ENCODE measurements at places on chromosomes 3 and 15.

DNA sequence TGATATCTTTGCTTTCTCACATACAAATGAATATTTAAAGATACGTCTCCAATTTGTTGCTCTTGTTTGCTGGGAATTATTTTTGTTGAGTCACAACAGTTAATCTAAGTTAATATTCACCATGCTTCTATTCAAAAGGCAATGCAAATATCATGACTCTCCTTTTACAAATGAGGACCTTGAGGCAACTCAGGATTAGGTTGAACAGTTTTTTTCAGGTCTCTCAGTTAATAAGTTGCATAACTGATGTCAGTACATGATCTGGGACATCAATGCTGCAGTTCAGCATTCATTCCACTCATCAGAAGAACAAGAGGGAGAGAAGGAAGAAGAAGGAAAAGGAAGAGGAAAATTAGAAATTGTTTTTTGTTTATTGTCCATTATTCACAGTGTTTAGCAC lies 781 bp upstream of the NAALADL2 start:
- DNase-seq, result no peak

DNA sequence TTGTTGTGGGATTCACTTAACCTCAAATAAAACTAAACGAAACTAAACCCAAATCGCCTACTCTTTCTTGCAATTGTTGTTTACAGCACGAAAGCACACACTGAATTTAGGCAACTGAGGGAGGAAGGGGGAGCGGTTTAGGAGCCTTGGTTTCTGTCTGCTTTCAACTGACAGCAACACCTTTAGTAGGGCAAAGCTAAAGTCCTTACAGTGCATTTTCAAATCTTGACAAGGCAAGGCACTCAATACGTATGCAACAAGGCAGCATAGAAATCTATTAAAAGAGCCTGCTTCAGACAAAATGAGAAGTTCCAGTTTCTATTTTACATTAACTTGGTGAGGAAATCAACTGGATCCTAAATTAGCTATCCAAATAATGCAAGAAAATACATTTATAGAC lies 174.6 kb downstream of the CHST2 start:
- no peak for DNase-seq

DNA sequence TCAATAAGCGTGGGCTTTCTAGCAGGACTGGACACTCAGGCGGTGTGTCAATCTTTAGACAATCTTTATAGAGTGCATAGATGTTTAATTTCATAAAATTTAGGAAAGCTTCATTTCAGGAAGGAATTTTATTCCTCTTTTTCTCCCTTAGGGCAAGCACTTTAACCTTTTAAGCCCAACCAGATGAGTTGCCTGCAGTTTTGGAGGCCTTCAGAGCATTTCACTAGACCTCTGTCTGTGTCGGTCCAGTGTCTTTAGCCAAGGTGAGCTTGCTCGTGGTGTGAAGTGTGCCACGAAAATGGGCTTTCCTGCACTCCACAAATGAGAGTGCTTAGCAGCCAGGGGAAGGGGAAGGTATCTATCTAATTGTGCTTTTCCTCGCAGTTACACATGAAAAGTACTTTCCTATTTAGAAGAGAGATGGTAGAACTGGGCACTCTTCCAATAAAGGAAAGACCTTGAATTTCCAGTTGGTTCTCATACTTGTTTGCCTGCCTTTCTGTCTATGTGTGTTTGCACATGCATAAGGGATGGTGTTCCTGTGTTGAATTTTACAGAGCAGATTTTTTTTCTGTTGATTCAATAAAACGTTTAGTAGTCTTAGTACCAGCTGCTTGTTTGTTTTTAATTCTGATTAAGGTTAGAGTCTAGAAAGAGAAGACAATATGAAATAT lies 53.6 kb downstream of the FEZF2 start:
- no peak for DNase-seq

- DNase-seq, result no peak
These were observed 56.9 kb upstream of the PHLDB2 start for GRCh38 chr3:111802163-111802625.

DNA sequence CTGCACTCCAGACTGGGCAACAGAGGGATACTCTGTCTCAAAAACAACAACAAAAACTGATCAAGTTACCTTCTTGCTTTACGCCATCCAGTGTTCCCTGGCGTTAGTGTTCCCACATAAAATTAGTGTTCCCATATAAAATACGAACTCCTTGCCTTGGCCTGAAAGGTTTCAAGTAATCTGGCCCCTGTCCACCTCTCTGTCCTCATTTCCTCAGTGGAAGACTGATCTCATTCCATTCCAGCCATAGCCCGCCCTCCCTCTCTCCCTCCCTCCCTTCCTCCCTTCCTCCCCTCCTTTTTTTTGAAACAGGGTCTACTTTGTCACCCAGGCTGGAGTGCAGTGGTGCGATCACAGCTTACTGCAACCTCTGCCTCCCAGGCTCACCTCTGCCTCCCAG lies 2.8 kb upstream of the CAND2 start:
- no peak for DNase-seq

DNA sequence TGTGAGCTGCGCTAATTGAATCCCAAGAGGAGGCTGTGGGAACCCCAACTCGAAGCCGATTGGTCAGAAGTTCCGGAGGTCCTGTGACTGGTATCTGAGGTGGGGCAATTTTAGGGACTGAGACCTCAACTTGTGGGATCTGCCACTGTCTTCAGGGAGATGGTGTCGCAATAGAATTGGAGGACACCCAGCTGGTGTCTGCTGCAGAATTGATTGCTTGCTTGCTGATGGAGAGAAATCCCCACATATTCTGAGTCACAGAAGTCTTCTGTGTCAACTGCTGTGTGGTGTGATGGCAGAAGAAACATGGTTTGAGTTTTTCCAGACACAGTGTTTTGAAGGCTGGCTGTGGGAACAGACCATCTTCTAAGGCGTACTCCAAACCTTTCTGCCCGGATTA lies 99.7 kb upstream of the PLXNA1 start:
- no peak for DNase-seq

DNA sequence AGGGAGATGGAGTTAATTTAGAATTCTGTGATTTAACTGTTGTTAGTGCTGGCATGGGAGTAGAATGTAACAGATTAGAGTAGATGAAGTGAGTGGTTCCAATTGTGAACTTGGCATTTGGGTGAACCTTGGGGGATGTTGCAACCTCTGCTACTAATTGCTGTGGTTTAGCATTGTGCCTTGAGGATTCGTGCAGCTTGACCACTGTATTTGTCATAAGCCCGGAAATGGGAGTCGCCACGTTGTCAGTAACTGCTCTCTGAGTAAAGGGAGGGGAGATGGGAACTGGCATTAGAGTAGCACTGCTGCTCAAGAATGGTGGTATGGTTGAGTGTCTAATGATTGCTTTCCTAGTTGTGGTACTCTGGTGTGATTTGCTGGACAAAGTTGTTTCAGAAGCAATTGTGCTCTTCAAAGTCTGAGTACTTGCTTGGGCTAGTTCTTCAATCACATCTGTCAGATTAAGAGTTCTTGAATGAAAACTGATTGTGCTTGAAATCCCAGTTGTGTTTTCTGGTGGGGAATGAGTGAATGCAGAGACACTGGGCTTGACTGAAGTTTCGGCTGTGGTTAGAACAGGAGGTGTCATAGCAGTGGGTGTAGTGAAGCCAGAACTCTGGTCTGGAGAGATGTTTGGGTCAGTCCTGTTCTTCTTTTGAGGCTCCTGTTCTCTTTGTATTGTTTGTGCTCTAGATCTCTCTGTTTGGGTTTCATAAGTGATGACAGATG lies 15.4 kb downstream of the IGSF10 start:
- no peak for DNase-seq

DNA sequence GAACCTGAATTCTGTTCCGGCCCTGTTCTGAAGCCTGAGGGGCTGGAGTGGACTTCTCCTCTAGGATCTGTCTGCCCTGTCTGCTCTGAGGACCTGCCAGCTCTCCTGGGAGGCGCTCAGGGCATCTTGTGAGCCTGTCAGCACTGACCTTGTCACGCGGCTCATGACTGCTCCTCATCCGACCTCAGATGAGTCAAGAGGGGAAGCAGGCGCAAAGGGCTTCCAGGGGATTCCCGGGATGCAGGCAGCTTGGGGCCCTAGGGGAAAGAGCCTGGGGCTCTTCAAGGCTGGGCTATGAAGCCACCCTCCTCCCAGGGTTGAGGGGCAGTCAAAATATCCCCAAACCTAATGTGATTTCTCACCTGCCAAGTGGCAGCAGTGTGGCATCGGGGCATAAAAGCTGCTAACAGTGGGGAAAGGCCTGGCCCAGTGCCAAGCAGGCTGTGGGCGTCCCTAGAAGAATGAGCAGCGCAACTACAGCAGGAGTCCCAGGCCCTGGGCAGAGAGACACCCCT lies 27.6 kb upstream of the ANKDD1A start:
- DNase-seq, result peak; percentile 87

GRCh38 chr3:124619887-124620599 lies 110.2 kb upstream of the UMPS start:
- DNase-seq, result no peak

GRCh38 chr3:31532587-31533168 lies at the start of gene STT3B:
Gene STT3B (plus strand): TSS chr3:31532925. CDS start chr3:31532999, 74 bp downstream.
- peak; percentile 90 for DNase-seq

- no peak for DNase-seq
These were observed 23.3 kb upstream of the C15orf39 start for GRCh38 chr15:75178171-75178937.

GRCh38 chr3:48215466-48215865 lies 7.8 kb upstream of the CAMP start:
- no peak for DNase-seq

DNA sequence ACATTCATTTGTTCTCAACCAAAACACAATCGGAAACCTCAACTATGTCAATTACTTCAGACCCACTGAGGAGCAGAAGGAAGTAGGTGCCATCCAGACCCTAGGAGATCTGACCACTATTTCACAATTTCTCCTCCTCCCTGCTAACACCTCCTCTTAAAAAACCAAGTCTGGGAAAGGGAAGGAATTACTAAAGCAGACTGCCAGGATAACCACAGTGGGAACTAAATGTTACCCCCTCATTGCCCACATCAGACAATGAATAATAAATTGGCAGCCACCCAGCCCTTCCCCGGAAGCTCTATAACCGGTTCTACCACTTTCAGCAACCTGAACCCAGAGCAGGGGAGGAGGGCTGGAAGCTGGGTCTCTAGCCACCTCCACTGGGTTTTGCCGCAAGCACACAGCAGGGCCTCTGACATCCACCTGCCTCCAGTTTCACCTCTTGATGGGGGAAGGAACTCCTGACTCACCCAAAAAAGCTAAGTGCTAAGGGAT lies 17.6 kb downstream of the C15orf62 start:
- DNase-seq, result peak; percentile 74

DNA sequence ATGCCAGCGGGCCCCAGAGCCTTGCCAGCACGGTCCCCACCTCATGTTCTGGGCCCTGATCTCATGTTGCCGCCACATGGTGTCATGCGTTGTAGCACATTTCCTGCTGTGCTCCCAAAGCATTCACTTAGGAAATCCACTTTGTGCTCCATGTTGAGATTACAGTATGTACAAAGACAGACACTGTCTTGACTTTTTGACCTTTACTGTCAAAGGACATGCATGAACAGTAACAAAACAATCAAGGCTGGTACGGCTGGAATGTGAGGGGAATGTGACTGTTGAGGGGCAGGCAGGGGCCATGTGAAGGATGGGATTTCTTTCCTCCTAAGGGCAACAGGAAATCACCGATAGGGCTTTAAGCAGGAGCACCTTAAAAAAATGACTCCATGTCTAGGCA lies 53.3 kb upstream of the RPL32 start:
- DNase-seq, result no peak

GRCh38 chr3:13677272-13677671 lies 128.3 kb downstream of the FBLN2 start:
- no peak for DNase-seq

- DNase-seq, result no peak
These were observed 133.7 kb upstream of the MB21D2 start for GRCh38 chr3:193051314-193051713.

DNA sequence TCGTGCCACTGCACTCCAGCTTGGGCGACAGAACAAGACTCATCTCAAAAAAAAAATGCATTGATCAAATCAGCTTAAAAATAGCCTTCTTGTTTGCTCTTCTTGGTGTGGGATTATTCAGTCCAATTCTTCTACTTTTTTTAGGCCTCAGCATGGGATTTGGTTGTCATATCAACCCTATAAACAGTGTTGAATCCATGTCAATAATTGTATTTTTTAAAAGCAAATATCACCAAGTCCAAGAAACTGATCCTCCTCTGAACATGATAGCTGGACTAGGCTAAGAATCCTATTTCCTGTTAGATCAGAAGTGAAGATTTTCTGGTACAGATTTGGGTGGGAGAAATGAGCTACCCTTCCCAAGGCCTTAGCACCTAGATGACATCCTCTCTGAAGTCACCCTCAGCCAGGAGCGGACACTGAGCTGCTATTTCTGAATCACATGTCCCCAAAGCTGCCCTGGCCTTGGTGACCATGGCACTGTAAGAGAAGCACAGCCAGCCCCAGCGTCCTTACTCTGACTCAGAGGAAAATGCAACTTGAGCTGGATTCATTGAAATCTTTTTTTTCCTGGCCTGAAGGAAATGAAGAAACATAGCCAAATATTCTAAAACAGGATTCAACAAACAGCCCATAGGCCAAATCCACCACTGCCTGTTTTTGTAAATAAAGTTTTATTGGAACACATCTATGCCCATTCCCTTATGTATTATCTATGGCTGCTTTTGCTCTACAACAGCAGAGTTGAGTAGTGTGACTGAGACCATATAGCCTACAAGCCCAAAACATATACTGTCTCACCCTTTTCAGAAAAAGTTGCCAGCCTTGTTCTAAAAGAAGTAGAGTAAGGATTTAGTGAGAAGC lies 215.9 kb upstream of the CTDSPL start:
- no peak for DNase-seq

DNA sequence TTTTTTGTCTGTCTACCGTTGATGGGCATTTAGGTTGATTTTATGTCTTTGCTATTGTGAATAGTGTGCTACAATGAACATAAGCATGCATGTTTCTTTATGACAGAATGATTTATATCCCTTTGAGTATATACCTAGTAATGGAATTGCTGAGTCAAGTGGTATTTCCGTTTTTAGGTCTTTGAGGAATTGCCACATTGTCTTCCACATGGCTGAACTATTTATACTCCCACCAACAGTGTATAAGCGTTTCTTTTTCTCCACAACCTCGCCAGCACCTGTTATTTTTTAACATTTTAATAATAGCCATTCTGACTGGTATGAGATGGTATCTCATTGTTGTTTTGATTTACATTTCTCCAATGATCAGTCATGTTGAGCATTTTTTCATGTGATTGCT lies 89.6 kb upstream of the GALNT15 start:
- DNase-seq, result no peak

- no peak for DNase-seq
These were observed 492.4 kb downstream of the FHIT start for GRCh38 chr3:60758831-60759230.

- DNase-seq, result no peak
These were observed 27.3 kb downstream of the PTPN23 start for GRCh38 chr3:47407896-47408838.

GRCh38 chr15:31271711-31272557 lies 54.7 kb upstream of the KLF13 start:
- DNase-seq, result peak; percentile 13

DNA sequence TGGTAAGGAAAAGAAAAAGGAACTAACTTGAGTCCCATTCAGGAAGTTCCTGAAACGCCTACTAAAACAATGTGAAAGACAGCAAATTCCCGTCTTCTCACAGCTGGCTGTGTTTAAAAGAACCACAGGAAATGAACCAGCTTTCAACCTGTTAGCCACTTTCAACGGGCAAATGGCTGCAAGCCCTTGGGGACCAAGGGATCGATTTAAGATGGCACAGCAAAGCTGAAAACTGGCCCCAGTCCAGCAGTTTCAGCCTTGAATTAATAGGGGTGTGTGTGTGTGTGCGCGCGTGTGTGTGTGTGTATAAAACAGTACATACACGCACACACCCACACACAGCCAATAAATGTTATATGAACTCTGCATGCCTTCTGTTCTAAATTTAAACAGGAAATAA lies 168.7 kb upstream of the TMCO5A start:
- peak; percentile 14 for DNase-seq

Measured in activated T-cell treated with anti-CD3 and anti-CD28 coated beads, Interleukin-2, amount 50 U/mL, for 48 hours (primary cell).